ENCODE measurements at places on chromosomes 12 and 14.

DNA sequence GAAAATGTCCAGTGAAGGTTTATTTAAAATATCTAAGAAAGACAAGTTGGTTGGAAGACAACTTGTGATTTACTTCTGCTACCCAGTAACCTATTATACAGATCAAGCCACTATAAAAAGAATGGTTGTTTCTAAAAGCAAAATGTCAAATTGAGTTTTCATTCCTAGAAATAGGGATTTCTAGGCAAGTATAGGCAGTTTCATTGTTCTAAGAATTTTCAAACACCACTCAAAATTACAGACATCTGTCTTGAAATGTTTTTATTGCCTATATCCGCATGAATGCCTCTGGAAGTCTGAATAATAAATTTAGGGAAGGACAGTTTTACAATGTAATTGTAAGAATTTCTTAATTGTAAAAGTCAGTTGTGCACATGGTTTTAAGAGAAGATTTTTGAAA, 8.6 kb downstream of the YEATS4 start:
- DNase-seq, result no peak

DNA sequence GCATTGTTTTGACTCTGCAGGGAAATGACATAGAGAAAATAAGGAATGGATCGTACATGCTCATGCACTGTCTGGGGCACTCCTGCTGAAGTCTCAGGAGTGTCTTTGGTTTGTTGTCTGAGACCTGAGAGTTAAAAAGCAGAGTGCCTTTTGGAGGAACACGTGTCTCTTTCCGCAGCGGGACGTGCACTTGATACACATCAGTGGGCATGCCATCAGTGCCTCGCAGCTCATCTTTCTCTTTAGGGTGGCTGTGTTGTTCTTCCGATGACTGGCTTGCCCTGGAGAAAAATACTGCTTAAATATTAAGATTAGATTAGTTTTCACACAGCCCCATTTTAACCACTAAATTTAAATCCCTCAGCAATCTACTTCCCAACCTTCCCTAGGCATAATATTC, 835.9 kb downstream of the DIO2 start:
- DNase-seq, result no peak

DNA sequence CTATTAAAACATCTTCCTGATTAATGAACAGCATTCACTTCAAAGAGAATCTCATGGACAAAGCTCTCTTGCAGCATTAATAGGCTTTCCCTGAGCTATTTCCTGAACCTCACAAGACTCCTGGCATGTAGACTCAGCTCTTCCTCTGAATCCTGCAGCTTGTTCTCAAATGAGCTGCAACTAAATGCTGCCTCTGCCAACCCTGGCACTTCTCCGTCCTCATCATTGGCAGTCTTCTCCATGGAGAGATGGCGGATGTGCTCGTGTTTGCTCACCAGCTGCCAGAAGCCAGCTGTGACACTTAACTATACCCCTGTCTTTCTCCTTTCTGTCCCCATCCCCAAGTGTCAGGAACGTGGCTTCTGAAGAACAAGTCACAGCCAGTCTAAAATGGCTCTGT, 232.1 kb downstream of the FOXN3 start:
- no peak for DNase-seq

GRCh38 chr12:124869059-124869665, 5.5 kb upstream of the SCARB1 start:
- peak; percentile 26 for DNase-seq

DNA sequence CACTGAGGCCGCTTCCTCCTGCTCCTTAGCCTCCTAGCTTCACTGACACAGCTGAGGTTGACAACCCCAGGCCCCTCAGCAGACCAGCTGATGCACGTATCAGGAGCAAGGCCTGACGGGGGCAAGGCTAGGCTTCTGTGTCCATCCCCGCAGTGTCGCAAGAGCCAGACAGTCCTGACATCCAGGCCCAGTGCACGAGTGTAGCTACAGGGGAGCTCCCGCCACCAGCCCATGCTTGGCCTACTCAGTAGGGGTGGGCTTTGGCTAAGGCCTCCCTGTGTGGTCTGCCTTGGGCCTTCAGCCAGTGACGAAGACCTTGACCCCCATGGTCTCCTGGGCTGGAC, 179.1 kb downstream of the DPF3 start:
- DNase-seq, result no peak

- no peak for DNase-seq
Measured at GRCh38 chr12:121657305-121658008, 12.0 kb downstream of the MORN3 start.

- DNase-seq, result no peak
Measured at GRCh38 chr14:42855085-42855484, 1248.4 kb downstream of the LRFN5 start.

- no peak for DNase-seq
Measured at GRCh38 chr14:39368261-39368959, 63.8 kb downstream of the FBXO33 start.

DNA sequence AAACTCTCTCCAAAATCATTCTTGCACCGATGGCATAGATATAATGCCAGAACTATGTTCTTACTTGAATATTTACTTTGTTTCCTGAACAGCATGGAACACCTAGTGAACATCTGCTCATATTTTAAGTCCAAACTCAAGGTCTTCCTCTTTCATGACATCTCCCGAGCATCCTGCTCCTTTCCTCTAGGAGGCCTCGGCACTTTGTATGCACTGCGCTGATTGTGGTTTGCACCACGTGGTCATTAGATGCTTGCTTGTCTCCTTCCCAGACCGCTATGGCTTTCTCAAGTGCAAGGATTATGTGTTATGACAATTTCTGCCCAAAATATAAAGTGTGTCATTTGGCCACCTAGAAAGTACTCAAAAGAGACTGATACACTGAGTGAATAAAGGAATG, 912.0 kb downstream of the GALC start:
- no peak for DNase-seq

- DNase-seq, result no peak
Measured at GRCh38 chr14:57864659-57865058, 1.2 kb downstream of the SLC35F4 start.

DNA sequence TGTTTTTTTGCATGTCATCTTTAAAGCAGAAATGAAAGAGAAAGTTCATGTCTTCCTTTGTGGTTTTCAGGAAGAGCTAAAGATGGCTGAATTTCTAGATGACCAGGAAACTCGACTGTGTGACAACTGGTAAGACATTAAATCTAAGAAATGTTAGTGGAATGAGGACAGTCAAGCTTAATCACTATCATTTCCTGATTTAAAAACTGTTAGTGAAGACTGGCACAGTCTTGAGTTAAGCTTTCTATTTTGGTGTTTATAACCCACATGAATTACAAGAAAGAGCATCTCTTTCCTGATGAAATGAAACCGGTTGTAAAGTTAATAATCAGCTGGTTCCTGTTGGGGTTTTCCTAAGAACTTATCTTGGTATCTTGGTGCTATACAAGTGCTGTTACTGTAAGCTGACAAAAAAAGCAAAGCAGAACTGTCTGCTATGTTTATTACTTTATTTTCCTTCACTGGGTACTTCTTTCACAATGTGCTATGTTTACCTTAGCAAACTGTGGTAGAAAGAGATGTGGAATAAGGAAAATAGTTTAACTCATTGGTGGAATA, 5.2 kb downstream of the TRAFD1 start:
- DNase-seq, result peak; percentile 85

DNA sequence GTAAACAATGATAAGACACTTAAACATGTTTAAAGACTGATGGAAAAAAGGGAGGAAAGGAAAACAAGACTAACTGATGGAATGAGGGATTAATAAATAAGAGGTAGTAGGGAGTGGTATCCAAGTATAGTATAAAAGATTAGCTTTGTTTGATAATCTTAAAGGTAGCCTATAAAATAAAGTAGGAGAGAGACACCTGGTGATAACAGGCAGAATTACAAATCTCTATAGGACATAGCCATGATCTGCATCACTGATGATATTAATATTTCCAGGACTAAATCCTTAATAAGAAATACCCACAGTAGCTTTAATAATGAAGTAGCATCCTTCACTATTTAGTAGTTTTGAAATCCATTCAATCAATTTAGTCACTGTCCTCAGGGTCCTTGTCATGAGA, 30.4 kb downstream of the DLGAP5 start:
- no peak for DNase-seq
